DMS 273 treated with DMSO at 0.1 percent for 48 hours (cell line): ENCODE measurements at places on chromosomes 6 and 20.
A peak's percentile ranks its signal among the peaks of the same experiment; 100 is the strongest.

DNA sequence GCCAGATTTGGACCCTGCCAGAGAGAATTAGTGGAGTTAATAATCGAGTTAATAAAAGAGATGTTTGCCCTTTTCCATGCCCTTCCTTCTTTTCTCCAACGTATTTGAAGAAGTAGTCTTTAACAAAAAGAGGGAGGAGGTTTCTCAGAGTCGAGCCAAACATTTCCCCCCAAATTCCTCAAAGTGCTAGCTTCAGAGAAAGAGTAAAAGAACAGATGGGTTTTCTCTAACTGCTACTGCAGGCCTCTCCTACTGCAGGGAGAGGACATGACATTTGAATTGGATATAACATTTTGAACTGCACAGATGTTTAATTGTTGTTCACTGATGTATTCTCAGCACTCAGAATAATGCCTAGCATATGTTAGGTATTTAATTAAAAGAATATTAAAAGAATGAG, 25.5 kb downstream of the RWDD2A start:
- DNase-seq: peak; percentile 45

DNA sequence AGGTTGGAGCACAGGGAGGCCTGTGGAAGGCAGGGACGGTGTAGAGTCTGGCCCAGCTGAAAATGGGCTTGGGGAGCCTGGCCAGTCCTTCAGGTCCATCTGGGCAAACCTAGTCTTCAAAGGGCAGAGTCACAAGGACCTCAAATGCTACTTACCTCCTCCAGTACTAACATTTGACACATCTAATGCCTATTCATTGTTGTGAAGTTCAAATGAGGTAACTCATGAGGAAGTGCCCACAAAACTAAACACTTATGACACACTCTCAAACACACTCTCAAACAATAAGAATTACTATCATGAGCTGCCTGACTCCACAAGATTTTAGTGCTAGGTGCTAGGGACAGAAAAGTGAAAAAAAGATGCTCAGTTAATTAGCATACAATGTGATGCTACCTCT, 27.1 kb downstream of the DAAM2 start:
- no peak for DNase-seq

DNA sequence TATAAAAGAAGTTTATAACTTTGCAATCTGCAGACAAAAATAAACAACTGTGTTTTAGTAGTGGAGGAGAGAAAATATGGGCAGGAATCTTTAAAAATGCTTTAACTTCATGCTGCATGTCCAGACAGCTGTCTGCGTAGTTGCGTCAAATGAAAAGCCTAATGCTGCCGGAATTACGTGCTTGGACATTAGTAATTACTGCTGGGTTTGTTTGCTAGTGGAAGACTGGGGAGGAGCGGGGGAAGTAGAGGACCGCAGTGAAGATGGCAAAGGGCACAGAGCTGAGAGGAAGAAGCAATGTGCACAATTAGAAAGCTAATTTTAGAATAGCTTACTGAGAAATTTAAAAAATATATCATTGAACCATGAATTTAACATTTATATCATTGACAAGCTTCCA, 2.4 kb downstream of the SNAP25 start:
- DNase-seq: no peak

DNA sequence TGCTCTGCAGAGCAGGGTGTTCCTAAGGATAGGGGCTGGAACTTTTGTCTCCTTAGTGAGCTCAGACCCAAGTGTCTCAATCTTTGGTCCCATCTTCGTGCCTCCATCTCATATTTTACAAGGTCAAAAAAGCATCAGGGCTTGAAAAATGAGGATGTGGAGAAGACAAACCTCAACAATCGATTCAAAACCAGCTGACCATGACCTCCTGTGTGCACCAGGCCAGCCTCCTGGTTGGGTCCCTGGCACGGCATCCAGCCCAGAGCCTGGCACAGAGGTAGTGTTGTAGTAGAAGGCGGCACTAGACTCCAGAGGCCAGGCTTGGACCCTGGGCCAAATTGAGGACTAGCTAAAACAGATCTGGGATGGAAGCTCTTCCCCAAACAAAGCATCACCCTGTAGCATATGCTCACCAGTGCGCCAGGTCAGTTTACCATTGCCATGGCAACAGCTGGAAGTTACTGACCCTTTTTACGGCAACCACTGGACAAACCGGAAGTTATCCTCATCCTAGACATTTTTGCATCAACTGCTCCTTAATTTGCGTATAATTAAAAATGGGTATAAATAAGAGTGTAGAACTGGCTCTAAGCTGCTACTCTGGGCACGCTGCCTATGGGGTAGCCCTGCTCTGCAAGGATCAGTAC, 69.3 kb upstream of the BLCAP start:
- DNase-seq: peak; percentile 7

- DNase-seq: no peak
These were observed 18.0 kb downstream of the SCAF8 start for GRCh38 chr6:154751011-154751800.

DNA sequence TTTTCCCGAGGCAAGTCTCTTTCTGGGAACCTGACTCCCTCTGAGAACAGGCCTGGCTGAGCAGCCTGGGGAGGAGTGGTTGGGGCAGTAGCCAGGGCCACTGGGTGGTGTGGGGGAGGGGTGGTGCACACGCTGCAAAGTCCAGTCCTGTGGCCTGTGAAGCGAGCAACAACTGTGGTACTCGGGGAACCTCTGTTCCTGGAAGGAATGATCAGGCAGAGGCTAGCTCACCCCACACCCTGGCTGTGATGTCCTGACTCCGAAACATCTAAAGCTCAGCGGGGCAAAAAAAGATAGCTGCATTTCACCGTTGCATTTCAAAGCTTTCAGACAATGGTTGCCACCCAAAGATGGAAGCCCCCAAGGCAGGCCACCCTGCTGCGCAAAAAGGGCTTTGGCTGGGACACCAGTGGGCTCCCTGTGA, 25.5 kb downstream of the PCK1 start:
- DNase-seq: no peak

GRCh38 chr6:148091394-148091793, 251.2 kb upstream of the SASH1 start:
- DNase-seq: no peak

DNA sequence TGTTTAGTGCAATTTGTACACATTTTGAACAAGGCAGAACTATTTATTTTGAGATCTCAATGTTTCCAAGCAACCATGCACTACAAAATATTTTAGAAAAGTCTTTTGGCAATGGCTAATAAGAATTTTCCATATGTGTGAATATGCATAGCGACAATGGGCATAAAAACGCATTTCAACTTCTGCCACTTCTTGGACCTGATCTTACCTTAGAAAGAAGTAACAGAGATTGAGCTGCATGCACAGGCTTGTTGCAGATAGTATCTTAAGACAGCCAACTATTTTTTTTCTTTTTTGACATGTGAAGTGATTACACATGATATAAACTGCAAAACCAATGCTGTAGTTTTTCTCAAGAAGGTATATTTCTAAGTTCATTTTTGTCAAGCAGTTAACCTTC, 210.4 kb upstream of the PHACTR1 start:
- DNase-seq: no peak

GRCh38 chr6:44120692-44121443, 6.4 kb downstream of the MRPL14 start:
- DNase-seq: no peak

GRCh38 chr6:6790891-6791290, 202.4 kb downstream of the LY86 start:
- no peak for DNase-seq

- no peak for DNase-seq
These were observed 119.3 kb upstream of the RALGAPA2 start for GRCh38 chr20:20831794-20832193.

- peak; percentile 11 for DNase-seq
These were observed 10.7 kb upstream of the ULBP3 start for GRCh38 chr6:150079604-150080003.

DNA sequence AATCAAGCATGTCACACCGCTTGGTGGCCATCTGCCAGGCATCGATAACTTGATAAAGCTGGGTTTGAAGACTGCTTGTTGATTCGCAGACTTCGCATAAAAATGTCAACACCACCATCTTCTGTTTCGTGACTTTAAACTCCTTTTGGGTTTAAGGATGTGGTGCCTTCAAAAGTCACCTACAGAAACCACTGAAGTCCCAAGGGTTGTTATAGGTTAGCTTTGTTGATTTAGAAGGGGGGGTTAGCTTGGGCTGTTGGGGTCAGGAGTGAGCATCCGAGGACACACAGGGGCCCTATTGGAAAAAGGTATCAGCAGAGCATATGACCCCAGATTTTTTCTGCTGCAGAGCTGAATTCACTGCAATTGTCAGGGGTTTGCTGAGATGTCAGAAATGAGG, 76.7 kb upstream of the SSTR4 start:
- DNase-seq: no peak

GRCh38 chr6:28906669-28907068, 17.1 kb downstream of the TRIM27 start:
- DNase-seq: no peak

- DNase-seq: no peak
These were observed 128.7 kb upstream of the ARMC2 start for GRCh38 chr6:108719477-108719876.

DNA sequence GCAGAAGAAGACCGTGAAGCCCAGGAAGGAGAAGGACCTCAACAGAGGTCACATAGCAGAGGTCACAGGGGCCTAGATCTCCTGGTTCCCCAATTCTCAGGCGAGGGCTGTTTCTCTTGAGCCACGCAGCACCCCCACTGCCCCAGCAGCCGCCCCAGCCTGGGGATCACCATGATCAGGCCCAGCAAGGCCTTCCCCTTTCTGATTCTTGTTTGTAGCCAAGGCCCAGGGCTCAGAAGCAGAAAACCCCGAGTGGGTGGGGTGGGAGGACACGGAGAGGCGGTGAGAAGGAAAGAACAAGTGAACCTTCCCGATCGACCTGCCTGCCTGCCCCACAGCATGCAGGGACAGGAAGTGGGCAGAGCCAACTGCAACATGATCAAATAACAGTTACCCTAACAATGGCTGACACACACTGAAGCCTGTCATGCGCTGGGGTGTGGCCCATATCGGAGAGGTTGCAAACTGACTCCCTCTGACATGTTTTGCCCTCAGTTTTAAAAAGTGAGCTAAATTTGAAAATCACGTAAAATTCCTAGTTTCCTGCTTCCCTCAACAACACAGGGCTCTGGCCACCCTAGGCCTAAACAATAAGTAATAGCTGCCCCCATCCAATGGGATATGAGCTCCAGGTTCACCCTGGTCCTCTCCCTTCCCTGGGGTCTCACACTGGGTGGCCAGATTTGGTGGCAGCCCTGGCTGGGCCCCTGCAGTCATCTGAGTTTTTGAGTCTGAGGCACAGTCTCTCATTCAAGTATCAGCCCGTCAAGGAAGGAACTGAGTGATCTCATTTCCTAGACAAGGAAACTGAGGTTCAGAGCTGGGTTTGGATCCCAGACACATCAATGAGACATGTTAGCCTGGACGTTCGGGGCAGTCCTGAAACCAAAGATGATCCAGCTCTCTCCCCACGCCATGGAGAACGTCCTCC, 6.5 kb downstream of the PEDS1 start:
- no peak for DNase-seq

- no peak for DNase-seq
These were observed 88.2 kb upstream of the ATXN1 start for GRCh38 chr6:16849280-16849987.

- no peak for DNase-seq
These were observed 97.0 kb upstream of the SPACA1 start for GRCh38 chr6:87950614-87951013.

- DNase-seq: no peak
These were observed 9.5 kb upstream of the MICA start for GRCh38 chr6:31393932-31394331.

DNA sequence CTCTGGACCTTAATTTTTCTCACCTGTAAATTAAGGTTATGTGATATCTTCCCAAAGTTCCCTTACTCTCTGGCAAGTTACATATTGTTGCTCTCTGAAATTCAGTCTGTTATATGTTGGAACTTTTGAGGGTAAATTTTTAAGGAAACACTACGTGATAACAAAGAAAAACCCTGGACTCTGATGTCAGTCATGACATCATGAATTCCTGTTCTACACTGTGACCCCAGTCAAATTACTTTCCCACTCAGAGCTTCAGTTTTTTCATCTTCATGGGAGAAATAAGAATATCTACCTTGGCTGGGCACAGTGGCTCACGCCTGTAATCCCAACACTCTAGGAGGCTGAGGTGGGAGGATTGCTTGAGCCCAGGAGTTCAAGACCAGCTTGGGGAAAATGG, 164.6 kb upstream of the RALGAPA2 start:
- no peak for DNase-seq

DNA sequence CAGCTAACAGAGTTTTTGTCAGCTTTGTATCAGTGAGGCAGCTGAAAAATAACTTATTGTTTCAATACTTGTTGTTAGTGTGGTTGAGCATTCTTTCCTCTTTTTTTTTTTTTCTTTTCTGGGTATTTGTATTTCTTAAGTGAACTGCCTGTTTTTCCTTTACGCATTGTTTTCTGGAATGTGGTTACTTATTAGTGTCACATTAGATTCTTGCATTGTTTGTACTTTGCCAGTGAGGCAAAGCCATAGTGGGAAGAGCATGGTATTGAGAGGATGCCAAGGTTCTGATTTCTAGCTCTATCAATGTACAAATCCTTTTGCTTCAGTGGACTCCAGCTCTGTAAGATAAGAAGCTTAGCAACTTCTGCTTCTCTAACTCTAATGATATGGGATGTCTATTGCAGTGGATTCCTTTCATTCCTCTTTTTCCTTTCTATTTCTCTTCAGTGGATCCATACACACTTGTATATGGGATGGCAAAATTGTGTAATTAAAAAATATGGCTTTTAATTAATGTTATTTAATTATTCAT, 3.9 kb downstream of the CDKAL1 start:
- DNase-seq: no peak

DNA sequence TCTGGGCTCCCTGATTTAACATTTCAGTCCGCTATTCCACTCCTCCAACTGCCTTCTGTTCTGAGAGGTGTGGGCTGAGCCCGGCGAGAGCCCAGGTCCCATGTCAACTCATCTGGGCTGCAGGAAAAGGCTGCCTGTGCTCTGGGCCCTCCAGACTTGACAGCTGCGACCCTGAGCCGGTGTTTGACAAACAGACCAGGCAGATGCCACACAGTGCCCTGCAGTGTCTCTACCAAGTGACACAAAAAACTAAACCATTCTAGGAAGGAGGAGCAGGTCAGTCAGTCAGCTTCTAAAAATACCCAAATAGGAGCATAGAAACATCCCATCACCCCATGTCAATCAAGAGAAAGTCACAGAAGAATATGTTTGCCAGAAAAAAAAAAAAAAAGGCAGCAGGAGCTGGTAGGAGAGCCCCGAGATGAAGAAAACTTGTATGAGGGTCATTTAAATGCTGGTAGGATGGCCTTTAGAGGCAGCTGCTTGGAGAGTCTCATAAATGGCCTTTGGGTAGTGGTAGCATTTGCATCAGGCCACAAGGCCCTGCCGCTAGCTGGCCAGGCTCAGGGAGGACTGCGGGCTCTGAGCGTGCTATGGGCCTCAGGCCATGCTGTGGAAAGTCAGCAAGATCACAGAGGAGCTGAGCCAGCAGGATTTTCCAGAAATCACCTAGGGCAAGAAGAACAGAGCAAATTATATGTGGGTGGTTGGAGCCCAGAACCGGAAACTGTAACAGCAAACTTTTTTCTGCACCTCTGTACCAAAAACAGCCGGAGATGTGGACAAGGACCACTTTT, 36.6 kb upstream of the GFOD1 start:
- no peak for DNase-seq

- no peak for DNase-seq
These were observed 27.0 kb upstream of the TFB1M start for GRCh38 chr6:155341130-155341828.
